ENCODE measurements at places on chromosomes 4 and X. TPM values are rescaled to one million over a fixed set of nuclear protein-coding genes. Genes with fewer than 3 reads are reported as not detected.

DNA sequence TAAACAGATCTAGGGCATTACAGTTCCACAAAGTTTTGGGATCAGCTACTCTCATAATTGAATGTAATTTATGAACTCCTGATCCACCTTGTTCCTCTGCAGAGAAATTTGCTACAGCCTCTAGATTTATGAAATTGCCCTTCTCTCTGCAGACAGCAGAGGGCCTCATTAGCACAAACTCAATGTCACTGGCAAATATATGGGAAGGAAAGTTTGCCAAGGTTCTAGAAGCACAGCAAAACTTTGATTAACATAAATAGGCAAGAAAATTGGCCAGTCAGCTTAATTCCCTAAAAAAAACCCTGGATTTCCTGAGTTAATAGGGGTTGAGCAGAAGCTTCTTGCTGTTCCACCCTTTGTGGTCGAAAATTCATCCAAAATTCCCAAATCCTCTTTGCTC, 31.5 kb downstream of the PRPS1 start:
- peak; percentile 53 for DNase-seq

The CT55 gene
- not detected for total RNA-seq

- peak; percentile 13 for DNase-seq
These were observed 7.0 kb upstream of the STPG2 start for GRCh38 chr4:98150092-98150761.

GRCh38 chrX:11244636-11245035, 48.6 kb upstream of the AMELX start:
- no peak for DNase-seq

The FAM47A gene
- not detected for total RNA-seq

The RENBP gene
- total RNA-seq, result 15.3 TPM

The C4orf54 gene
- not detected for total RNA-seq

The CXCL6 gene
- total RNA-seq, result not detected

- no peak for DNase-seq
These were observed 129.0 kb downstream of the PPP3CA start for GRCh38 chr4:101218346-101218745.

The FGF13 gene
- total RNA-seq, result not detected

GRCh38 chrX:10761447-10761846, 141.1 kb upstream of the MID1 start:
- DNase-seq, result no peak

- DNase-seq, result no peak
These were observed 331.0 kb upstream of the CPXCR1 start for GRCh38 chrX:88416002-88416401.

DNA sequence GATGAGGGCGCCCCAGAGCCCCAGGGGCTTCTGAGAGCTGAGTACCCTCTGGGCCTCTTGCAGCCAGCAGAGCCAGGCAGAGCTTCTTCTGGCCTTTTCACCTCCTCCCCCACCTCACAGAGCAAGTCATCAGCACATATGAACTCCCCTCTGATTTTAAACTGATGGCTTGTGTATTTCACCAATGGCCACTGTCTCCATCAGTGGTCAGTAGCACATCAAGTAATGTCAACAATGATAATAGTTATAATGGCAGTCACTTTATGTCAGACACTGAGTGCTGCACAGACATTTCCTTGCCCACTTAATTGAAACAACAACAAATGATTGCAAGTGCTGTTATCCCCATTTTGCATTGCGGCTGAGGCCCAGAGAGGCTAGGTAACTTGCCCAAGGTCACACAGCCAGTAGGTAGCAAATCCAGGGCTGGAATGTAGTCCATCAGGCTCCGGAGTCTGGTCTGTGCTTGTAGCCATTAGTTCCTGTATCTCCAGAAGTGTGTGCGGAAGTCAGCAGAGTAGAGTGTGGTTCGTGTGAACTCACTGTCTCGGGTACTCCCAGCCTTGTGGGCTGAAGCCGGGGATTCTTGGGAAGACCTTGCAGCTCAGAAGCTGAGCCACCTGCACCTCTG, 3.0 kb downstream of the ATP2B3 start:
- no peak for DNase-seq
